ENCODE measurements at places on chromosomes 13 and 19.

DNA sequence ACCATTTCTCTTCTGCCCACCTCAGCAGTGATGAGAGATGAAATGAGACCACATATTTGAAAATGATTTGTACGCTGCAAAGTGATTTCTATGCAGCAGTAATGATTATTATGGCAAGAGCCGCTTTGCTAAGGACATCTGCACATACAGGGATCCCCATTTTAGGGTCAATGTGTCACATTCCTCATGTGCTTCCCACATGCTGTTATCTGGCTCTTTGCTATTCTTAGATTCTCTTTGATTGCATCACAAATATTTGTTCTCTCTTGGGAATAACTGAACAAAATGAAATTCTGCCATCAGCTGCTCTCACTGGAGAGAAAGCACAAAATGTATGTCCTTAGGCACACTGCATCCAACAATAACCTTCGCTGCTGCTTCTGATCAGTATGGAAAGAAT, 209.5 kb upstream of the IPO5 start:
- no peak for DNase-seq

DNA sequence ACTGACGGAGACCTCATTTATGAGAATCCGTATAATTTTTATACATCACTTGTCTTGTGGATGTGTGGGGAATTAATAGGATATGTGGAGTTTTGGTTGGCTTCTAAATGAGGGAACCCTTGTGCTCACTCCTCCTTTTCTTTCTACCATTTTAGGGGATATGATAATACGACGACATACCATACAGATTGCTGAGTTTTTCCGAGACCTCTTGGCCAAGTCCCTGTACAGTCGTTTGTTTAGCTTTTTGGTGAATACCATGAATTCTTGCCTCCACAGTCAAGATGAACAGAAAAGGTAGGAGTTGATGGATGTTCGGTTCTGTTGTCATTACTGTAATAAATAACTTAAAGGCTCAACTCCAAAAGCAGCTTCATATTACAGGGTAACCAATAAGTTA, 335.2 kb downstream of the MYO16 start:
- no peak for DNase-seq

DNA sequence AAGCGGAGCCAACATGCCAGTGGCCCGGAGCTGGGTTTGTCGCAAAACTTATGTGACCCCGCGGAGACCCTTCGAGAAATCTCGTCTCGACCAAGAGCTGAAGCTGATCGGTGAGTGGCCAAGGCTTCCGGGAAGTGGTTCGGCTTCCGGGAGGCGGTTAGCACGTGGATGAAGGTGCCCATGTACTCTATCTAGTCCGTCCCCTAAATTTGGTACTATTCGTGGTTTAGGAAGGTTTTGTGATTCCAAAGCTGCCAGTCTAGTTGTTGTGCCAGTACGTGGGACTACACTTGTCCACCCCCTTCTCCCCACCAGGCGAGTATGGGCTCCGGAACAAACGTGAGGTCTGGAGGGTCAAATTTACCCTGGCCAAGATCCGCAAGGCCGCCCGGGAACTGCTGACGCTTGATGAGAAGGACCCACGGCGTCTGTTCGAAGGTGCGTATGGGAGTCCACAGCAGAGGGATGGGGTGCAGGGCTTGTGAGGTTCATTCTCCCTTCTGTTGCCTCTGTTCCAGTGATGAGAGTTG, 579 bp downstream of the RPS9 start:
- DNase-seq: no peak

GRCh38 chr19:17673937-17674799, 14.0 kb downstream of the UNC13A start:
- no peak for DNase-seq

DNA sequence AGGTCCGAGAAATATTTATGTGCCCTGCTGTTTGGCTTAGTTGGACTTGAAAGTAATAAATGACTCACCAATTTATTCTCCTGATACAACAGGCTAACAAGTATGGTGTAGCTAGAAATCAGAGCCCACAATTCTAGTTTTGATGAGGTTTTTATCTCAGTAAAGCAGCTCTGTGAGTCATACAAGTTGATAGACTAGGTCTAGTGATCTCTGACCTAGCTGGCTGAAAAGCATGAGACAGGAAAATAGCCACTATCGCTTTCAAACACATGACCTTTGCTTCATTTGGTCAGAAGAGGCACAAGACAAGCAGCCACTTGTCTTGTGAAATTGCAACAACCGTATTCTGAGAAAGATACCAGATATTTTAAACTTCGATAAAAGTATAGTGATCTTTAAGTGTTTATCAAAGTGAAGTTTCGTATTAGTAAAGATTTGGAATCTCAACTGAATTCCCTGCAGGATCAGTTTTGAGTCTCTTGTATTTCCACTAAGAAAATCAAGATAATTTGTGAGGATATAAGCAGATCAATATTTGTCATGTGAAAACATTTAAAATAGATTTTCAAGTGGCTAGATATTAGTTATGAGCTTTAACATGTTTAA, 126.7 kb downstream of the MAB21L1 start:
- DNase-seq: no peak

- DNase-seq: no peak
Observed at GRCh38 chr19:52473655-52474350, 20.4 kb downstream of the ZNF578 start.

DNA sequence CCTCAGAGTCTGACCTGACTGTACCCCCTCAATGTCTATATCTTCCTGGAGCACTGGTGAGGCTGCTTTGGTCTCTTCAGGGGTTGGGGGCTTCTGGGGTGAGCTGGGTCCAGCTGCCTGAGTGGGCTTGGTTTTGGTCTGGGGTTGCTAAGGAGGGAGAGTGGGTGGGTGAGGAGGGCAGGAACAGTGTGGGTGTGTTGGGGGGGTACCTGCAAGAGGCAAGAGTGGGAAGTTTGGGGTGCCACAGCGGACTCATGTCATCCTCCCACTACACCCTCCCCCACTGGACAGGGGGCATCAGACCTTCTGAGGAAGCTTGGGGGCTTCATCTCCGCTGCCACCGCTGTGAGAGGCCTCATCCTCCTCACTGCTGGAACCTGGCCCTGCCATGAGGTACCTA, 13.6 kb downstream of the ZNF575 start:
- no peak for DNase-seq

- no peak for DNase-seq
Observed at GRCh38 chr13:105763851-105764250, 771.6 kb downstream of the EFNB2 start.

- DNase-seq: no peak
Observed at GRCh38 chr19:37975071-37975470, 68.1 kb downstream of the SIPA1L3 start.

Data from central memory CD8-positive, alpha-beta T cell (primary cell).